ENCODE measurements at places on chromosomes 6 and 20.

- no peak for DNase-seq
Measured at GRCh38 chr20:57439432-57439831, 48.2 kb downstream of the RBM38 start.

- DNase-seq: no peak
Measured at GRCh38 chr6:64516393-64516792, 880.8 kb downstream of the PHF3 start.

DNA sequence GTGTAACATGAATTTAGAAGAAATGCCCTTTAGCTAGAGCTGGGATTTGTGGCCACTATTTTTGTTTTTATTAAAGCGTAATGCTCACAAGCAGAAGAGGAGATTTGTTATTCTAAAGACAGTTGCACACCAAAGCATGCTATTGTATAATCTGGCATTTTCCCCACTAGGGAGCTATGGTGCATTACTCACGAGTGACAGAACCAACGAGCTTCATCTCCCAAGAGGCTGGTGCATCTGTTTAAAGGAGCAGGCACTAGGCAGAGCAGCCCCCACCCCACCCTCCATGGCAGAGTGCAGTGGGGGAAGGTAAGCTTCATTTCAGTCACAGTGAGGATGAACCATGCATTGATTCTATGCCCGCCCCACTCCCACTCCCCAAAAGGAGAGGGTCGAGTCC, 287.3 kb upstream of the TSHZ2 start:
- DNase-seq: no peak

DNA sequence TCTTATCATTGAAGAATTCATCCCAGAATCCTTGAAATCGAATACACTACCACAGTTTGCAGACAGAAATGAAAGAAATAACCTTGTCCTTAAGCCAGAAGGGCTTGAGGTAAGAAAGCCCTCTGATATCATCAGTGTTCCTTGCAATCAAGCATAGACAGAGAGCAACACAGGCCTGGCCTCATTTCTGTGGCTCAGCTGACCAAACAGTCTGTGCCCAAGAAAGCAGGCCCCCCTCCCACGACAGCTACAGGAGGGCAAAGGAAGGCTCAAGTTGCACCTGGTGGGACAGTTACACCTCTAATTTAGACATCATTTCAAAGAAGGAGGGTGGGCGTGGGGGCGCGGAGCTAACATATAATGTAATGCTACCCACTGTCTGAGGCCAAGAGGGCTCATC, 21.6 kb downstream of the KIF16B start:
- no peak for DNase-seq

GRCh38 chr20:58086763-58087561, 141.5 kb downstream of the ANKRD60 start:
- no peak for DNase-seq

GRCh38 chr6:48032151-48032550, 78.8 kb downstream of the PTCHD4 start:
- DNase-seq: no peak

- DNase-seq: peak; percentile 82
Measured at GRCh38 chr6:33578588-33579011, 1.5 kb downstream of the BAK1 start.

GRCh38 chr6:40877362-40877761, 161.7 kb downstream of the UNC5CL start:
- DNase-seq: no peak

GRCh38 chr20:23877524-23877923, 2.0 kb downstream of the CST5 start:
- DNase-seq: no peak

GRCh38 chr6:118984342-118984741, 49.4 kb upstream of the MCM9 start:
- no peak for DNase-seq

DNA sequence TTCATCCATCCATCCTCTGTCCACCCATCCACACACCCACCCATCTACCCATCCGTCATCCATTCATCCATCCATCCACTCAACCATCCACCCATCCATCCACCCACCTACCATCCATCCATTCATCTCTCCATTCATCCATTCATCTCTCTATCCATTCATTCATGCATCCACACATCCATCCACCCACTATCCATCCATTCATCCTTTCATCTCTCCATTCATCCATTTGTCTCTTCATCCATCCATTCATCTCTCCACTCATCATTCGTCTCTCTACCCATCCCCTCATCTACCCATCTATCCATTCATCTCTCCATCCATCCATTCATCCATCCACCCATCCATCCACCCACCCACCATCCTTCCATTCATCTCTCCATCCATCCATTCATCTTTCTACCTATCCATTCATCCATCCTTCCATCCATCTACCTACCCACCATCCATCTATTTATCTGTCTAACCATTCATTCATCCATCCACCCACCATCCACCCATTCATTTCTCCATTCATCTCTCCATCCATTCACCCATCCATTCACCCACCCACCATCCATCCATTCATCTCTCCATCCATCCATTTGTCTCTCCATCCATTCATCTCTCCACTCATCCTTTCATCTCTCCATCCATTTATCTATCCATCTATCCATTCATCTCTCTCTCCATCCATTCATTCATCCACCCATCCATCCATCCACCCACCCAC, 275.4 kb downstream of the TAF4 start:
- DNase-seq: no peak

DNA sequence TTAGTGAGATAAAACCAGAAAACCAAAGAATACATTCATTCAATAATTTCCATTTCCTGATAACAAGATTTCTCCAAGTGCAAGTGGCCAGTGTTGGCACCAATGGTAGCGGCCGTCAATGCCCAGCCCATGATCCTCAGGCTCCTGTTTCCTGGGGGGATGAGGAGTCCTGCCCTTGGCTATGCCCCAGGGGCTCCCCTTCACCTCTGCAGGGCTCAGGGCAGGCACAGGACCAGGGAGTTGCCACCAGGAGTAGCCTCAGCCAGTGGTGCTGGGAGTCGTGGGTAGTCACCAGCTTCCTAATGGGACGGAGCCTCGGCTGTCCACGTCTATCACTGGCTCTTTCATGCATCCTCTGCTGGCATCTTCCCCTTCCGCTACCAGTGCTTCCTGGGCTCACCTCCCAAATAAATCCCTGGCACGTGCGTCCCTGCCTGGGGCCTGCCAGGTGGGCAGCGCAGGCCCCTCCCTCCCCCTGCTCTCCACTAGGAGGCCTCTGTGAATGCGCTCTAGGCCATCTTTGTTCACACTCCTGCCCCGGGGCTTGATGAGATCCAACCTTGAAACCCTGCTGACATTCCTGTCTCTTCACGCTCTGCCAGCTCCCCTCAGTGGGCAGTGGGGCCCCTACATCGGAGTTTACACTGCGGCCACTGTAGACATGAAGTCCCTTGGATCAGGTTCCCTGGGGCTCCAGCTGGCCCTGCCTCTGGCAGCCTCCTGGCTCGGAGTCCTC, 215.7 kb downstream of the SYNDIG1 start:
- peak; percentile 28 for DNase-seq

- DNase-seq: no peak
Measured at GRCh38 chr6:135147637-135148592, 33.2 kb upstream of the MYB start.

- no peak for DNase-seq
Measured at GRCh38 chr6:137089305-137089704, 44.5 kb upstream of the IL20RA start.

DNA sequence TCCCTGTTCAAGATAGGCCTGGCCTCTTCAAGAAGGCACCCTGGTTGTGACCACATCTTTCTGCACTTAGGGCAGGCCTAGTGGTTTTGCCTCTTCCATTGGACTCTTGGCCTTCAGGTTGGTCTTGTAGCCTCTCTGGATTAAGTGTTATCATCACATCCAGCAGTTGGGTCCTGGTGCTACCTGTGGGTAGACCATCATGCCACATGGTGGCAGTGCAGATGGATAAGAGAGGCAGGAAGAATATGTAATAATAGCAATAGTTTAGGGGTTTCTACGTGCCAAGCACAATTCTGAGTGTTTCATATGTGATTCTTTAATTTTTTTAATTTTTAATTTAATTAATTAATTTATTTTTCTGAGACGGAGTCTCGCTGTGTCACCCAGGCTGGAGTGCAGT, 28.5 kb upstream of the SNRPB2 start:
- peak; percentile 66 for DNase-seq

DNA sequence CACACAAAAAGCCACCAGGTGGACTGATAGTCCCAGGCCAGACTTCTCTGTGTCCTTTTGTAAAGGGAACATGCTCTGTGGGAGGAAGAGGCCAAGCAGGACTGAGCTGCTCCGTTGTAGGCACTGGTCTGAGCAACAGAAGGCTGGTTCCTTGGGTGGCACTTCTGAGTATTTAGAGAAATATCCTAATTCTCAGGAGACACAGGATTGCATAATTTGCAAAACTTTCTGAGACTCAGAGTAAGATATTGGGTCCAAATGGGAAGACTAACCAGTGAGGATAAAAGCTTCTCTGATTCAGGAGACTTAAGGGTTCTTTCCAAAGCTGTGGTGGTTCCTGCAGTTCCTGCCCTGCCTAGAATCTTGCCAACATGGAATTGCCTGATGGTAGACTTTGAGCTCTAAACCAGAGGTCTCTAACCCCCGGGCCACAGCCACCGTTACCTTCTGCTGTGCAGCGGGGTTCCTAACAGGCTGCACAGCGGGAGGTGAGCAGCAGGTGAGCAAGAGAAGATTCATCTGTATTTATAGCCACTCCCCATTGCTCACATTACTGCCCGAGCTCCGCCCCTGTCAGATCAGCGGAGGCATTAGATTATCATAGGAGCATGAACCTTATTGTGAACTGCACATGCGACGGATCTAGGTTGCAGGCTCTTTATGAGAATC, 107.0 kb downstream of the OLIG3 start:
- no peak for DNase-seq

DNA sequence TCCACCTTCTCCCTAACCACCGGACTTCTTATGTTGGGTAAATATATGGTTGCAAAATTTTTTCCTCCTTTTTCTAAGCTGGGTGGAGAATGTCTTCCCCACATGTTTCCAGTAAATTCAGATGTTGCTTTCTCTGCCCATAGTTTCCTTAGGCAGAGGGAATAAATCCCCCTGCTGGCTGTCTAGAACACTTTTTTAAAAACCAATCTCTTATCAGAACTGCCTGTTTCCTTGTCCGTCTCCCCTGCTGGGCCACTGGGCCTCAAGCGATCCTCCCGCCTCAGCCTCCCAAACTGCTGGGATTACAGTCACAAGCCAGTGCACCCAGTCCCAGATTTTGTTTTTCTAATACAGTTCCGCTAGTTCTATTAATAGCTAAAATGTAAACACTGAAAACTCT, 9.9 kb upstream of the WFDC2 start:
- no peak for DNase-seq

DNA sequence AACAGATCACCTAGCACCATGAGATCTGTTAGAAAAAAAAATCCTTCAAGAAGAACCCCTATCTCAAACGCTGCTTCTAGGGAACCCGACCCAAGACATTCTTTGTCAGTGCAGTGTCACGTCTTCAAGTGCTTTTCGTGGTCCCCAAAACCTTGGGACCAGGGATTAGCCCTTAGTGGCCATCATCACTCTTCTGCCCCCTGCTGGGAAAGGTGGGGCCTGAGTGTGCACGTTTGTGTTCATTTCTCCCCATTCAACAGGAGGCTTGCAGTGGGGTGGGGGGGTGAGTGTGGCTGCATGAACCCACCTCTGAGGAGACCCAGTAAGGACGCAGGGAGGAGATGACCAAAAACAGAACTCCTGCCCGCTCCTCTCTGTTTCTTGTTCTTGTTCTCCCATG, 218.2 kb upstream of the RNF24 start:
- DNase-seq: no peak

DNA sequence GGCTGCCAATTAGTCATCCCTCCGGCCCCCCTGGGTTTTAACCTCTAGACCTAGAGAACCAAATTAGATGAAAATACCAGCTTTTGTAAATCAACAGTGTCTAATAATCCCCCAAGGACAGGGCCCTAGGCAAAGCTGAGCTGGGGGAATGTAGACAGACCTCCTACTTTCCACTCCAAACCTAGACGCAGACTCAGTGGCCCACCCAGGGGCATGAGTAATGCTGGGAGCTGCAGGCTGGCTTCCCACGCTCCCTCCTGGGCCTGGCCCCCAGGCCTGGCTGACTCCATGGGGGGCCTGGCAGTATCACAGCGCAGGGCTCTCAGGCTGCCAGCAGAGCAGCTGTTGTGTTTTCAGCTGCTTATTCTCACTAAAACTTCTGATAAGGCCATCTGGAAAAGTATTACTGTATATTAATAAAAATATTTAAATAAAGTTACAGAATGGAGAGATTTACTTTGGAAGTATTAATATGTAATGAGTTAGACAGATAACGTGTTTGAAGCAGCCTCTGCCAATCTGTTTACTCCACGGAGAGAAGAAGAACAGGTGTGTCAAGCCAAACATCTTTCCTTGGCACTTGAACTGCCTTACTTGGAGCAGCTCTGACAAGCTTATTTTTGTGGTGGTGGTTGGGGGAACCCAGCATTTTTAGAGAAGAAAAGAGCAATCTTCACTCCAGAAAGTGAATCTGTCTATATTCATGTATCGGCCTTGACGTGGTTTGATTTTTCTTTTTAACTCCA, 144.0 kb upstream of the AGPAT4 start:
- no peak for DNase-seq

GRCh38 chr6:112150363-112150762, 63.0 kb downstream of the FAM229B start:
- DNase-seq: no peak

DNA sequence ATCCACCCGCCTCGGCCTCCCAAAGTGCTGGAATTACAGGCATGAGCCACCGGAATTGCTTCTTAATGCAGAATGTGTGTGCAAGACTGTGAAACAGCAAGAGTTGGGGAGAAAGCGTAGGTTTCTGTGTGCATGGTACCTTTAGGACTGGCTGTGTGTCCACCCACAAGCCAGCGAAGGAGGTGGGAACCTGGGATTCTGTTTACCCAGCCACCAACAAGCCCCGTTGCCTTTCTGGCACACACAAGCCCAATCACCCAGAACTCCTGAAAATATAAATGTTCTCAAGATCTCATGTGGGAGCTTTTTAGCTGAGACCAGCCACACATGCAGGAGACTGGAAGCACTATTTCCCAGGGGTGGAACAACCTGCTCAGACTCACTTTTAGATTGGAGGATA, 4.9 kb upstream of the RNF24 start:
- DNase-seq: no peak
